Stimulated activated CD4-positive, alpha-beta T cell treated with anti-CD3 and anti-CD28 coated beads, TNF-alpha, amount 100 ng/mL, for 1 hour (primary cell): ENCODE measurements at places on chromosomes 2 and 18.

- no peak for DNase-seq
These were observed 84.3 kb downstream of the FEZ2 start for GRCh38 chr2:36513661-36514060.

- DNase-seq = no peak
These were observed 104.7 kb upstream of the STPG4 start for GRCh38 chr2:47259829-47260228.

- DNase-seq = no peak
These were observed 166.2 kb downstream of the RBM43 start for GRCh38 chr2:151095463-151095862.

DNA sequence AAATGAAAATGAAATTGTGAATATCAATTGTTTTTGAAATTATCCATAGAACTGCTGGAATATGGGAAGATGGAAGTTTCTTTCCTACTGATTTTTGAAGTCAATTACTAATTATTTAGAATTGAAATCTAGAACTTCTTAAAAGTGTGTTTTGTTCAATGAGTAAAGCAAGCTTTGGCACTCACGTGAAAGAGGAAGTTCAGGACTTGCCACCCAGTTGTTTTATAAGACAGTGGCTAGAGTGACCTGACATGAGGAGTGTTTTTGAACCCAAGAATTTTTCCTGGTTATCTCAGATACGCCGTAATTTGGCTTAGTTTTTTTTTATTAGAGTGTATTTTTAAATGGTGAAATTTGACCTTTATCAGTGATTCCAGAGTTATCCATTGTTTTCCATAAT lies 3.5 kb downstream of the MXD1 start:
- no peak for DNase-seq

DNA sequence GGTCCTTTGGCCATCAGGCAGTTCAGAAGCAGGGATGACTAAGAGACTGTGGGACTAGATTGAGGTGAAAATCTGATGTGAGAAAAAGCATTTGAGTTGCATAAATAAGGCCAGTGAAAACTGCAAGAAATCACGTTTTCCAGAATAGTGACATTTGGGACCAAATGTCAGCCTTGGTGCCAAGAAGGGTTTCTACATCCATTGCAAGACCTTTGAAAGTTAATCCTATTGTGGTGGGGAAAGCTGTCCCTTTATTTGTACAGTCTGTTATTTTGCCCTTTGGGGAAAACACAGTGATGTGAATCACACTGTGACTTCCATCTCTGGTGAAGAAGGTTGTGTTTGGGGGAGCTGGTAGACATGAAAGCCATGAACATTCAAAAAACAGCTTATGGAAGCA lies 153.5 kb upstream of the SIX2 start:
- DNase-seq = no peak

- DNase-seq = no peak
These were observed 2.1 kb upstream of the HSBP1L1 start for GRCh38 chr18:79962311-79962710.

GRCh38 chr2:236844711-236845110 lies 241.0 kb upstream of the COPS8 start:
- DNase-seq = no peak

- no peak for DNase-seq
These were observed 903 bp upstream of the EVX2 start for GRCh38 chr2:176084611-176085119.

GRCh38 chr2:212494418-212495020 lies 44.1 kb downstream of the ERBB4 start:
- no peak for DNase-seq

DNA sequence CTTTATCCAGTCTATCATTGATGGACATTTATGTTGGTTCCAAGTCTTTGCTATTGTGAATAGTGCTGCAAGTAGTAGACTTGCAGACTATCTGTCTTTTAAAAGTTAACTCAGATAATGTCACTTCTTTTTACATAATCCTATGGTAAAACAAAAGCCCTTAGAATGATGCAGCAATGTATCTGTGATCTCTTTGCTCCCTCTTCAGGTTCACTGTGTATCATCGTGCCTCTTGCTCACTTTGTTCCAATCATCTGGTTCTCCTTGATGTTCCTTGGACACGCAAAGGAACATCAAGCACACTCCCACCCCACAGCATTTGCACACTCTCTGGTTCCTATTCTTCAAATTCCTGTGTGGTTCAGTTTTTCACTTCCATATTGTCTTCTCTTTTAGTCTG lies 472.5 kb upstream of the ZNF804A start:
- no peak for DNase-seq

DNA sequence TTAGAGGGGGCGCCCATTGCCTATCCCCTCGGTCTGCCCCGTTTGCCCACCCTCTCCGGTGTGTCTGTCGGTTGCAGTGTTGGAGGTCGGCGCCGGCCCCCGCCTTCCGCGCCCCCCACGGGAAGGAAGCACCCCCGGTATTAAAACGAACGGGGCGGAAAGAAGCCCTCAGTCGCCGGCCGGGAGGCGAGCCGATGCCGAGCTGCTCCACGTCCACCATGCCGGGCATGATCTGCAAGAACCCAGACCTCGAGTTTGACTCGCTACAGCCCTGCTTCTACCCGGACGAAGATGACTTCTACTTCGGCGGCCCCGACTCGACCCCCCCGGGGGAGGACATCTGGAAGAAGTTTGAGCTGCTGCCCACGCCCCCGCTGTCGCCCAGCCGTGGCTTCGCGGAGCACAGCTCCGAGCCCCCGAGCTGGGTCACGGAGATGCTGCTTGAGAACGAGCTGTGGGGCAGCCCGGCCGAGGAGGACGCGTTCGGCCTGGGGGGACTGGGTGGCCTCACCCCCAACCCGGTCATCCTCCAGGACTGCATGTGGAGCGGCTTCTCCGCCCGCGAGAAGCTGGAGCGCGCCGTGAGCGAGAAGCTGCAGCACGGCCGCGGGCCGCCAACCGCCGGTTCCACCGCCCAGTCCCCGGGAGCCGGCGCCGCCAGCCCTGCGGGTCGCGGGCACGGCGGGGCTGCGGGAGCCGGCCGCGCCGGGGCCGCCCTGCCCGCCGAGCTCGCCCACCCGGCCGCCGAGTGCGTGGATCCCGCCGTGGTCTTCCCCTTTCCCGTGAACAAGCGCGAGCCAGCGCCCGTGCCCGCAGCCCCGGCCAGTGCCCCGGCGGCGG lies 1.7 kb downstream of the MYCN start:
- no peak for DNase-seq

DNA sequence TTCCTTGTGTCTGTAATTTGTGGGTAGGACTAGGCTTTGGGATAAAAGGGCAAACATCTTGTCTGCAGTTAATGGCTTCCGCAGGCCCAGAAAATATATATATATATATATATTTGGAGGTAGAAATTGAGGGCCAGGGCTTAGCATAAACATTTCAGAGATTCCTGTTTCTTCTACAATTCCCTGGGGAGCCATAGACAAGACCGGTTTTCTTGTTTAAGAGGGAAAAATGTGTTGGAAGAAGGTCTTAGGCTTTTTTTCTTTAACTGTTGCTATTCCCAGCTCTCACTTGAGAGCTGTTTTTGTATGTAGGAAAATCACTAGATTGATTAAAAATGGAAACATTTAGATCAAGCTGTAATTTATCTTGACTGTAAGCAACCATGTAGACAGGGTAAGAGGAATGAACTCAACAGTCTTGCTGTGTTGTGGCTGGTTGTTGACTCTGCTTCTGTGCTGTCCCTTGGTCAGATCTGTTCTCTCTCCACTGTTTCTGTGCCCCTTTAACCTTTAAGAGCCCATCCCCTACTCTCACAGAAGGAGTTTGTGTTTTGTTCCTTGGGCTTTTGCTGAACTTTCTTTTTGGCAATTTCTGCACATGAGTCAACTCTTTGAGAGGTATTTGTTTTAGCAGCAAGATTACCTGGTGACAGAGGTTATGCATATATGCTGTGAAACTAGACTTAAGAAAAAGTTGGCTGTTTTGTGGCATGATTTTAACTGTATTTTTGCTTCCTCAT lies 58.3 kb downstream of the EFEMP1 start:
- no peak for DNase-seq

DNA sequence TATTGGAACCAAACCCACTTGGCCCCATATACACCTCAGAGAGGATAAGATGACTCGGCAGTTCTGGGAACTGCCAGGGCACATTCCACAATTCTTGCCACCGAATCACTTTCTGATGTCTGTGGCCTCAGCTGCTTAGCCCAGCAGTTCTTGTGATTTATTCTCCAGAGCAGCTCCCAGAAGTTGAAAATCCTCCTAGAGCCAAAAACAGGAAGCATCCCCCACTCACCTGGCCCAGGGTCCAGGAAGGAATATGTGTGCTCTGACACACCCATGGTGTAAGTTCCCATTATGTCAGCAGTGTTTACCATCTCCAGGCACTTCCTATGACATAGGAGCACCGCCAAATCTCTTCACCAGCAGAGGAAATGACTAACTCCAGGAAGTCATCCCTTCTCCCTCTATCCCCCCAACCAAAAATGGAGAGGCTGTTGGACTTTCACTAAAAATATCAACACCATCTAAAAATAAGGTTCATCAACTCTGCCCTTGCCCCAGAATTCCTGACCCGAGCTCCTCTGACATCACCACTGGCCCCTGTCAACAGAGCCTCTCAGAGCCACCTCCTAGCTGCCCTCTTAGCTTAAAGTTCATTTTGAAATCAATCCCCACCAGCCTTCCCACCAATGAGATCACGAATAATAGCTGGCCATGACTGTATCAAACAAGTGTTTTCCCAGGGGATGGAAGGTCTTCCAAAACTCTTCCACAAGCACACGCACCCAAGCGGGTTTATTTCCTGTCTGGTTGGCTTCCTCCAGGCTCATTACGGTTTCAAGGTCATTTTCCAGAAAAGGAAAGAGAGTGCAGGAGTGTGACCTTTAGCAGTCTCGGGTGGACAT lies 223.1 kb upstream of the PARD3B start:
- DNase-seq = no peak

DNA sequence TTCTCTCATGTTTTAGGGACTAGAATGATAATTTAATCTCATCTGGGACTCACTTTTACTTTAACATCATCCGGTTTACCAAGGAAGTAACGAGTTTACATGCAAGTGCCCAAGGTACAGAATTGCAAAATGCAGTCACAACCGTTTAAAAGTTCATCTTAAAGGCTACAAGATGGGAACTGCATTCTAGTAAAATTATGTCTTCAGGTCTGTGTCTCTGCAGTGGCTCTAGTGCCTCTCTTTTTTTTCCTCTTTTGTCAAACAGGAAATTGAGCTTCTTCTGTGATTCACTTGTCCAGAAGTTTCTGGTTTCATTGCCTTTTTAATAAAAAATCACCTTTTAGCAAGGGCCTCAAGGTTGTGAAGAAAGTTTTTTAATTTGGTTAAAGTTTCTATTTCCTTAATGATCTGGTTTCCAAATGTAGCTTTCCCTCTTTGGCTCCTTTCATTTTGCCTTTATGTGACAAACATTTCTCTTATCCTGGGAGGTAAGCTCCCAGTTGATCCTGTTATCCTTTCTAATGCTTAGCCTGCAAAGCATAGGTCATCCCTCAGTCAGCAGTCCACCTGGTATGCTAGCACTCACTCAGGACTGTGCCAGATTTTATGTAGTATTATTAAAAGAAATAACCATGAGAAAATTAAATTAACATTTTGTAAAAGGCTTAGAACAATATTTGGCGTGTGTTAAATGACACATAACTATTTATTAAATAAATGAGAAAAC lies 2.4 kb downstream of the GLS start:
- DNase-seq = no peak

- DNase-seq = no peak
These were observed 17.7 kb upstream of the SEMA4C start for GRCh38 chr2:96887493-96888012.

DNA sequence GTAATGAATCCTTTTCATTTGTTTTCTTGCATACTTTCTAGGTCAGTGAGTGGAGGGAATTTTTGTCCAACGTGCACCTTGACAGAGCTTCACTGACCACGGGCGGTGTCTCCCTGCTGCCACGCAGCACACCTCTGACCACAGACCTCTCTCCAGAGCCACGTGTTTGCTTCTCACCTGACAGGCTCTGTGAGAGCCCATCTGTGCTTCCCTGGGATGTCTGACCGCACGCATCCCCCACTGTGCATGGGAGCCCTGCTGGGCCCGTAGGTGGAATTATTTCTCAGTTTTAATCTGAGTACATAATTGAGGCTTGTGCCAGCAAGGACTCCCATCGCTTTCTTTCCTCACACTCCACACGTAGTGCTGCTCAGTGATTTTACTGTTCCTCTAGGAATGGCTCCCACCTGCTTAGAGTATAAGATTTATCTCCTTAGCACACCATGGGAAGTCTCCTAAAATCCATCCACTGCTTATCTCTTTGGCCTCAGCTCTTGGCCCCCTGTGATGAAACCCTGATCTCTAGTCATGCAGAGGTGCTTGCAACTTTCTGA lies 482.6 kb downstream of the TSN start:
- no peak for DNase-seq

GRCh38 chr2:41267929-41268659 lies 779.7 kb upstream of the PKDCC start:
- DNase-seq = no peak

- DNase-seq = no peak
These were observed 698 bp upstream of the TMEM237 start for GRCh38 chr2:201644001-201644400.

DNA sequence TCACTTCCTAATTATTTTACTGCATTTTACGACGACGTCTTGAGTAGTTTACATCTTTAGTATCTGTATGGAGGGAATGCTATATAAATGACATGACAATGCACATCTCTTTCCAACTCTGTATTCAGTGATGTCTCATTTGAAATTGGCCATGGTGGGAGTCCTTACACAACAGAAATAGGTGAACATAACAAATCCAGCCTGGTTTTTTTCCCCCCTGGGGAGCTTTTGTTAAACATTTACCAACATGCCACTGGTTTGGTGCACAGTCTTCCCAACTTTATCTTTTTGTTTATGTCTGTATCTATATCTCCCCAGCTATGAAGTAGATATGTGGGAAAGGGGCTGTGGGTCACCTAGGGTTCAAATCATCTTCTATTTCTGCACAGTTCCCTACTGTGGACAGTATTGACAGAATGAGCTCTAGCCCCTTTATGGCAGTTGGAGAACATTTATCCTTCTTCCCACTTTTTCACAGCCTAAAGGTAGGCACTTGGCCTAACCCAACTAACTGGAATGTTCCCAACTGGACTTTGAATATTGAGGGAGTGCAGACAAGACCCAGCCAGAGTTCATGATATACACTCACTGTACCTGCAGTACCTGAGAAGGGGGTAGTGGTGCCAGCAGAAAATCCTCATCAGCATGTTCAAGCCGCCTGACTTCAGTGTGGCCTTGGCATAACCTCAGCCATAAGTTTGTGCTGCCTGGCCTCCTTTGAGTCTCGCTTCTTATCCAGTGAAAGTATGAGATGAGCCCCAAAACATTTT lies 5.7 kb upstream of the RTKN start:
- no peak for DNase-seq

DNA sequence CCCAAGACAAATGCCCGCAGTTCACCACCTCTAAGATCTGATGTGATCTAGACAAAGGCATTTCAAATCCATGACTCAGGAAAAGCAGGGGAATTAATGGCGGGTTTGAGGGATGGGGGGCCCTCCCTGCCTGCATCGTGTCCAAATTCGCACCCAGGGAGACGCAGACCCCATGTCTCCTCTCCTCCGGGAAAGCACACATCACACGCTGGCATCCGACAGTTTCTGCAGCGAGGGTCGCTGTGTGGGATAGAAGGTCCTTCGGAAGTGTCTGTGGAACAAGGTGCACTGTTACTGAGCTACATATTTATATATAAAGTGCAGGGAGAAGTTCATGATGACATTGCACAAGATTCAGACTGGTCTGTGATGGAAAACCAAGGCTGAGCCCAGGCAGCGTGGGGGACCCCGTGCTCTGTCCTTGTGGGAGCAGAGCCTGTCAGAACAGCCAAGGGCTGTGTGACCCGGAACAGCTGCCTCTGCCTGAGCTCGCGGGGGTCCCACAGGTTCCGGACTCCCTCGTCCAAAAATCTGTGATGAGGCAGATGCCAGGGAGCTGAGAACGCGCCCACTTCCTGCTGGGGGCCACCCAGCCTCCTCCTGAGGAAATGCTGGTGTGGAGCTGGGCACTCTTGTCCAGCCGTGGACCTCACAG lies 82.3 kb upstream of the CTDP1 start:
- DNase-seq = no peak
